Stimulated activated CD8-positive, alpha-beta memory T cell treated with anti-CD3 and anti-CD28 coated beads, Interleukin-12 subunit alpha, Interleukin-12 subunit beta, amount 100 ng/mL, for 1 hour (primary cell): ENCODE measurements at places on chromosomes 12 and 14.

GRCh38 chr14:54206516-54206915 is 190.3 kb upstream of the CDKN3 start:
- no peak for DNase-seq

GRCh38 chr12:124441443-124442194 is 125.8 kb downstream of the NCOR2 start:
- DNase-seq: no peak

- DNase-seq: no peak
These were observed 109.7 kb downstream of the PHETA1 start for GRCh38 chr12:111259231-111259630.

- DNase-seq: no peak
These were observed 70.4 kb downstream of the NRXN3 start for GRCh38 chr14:78240567-78240966.

- no peak for DNase-seq
These were observed 455.3 kb upstream of the PDE3A start for GRCh38 chr12:19912991-19913390.

- DNase-seq: no peak
These were observed 38.1 kb downstream of the DBX2 start for GRCh38 chr12:45012749-45013148.

GRCh38 chr12:115206801-115207200 is 522.8 kb upstream of the TBX3 start:
- DNase-seq: no peak
